ENCODE measurements at places on chromosomes 4 and X.

DNA sequence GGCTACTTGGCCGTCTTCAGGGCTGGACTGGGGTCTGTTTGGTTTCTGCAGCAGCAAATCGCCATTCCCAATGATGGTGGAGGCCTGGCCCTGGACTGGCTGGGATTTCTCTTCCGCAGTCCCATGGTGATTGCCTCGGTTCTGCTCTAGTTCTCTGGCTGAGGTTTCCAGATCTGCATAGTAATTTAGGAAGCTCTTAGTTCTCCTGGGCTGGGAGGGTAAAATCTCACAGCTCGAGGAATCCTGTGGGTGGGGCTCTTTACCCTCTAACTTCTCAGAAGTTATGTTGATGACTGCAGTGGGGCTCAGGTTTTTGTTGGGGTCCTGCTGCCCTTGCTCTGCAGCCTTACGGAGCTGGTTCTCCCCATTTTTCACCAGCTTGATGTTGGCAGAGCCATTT, 200.6 kb downstream of the APBB2 start:
- no peak for DNase-seq

DNA sequence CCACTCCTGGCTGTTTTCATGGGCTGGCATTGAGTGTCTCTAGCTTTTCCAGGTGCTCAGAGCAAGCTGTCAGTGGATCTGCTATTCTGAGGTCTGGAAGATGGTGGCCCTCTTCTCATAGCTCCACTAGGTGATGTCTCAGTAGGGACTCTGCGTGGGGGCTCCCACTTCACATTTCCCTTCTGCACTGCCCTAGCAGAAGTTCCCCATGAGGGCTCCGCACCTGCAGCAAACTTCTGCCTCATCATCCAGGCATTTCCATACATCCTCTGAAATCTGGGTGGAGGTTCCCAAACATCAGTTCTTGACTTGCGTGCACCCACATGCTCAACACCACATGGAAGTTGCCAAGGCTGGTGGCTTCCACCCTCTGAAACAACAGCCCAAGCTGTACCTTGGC, 13.8 kb downstream of the GLRA3 start:
- no peak for DNase-seq

DNA sequence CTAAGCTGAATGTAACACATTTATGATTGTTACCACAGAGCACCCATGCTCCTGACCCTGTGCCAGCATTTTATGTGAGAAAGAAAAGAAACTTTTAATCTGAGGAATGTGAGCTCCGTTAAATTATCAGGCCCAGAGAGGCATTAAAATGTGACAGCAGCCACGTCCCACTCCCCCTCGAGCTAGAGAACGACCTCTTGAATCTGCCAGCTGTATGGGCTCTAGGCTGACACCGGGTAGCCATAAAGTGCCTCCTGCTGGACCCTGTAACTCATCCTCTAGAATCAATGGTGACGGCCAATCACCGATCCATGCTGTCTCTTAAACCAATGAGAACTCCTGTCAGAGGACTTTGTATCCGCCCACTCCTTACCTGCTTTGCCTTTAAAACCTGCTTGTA, 110.2 kb upstream of the ADRA2C start:
- DNase-seq, result no peak

DNA sequence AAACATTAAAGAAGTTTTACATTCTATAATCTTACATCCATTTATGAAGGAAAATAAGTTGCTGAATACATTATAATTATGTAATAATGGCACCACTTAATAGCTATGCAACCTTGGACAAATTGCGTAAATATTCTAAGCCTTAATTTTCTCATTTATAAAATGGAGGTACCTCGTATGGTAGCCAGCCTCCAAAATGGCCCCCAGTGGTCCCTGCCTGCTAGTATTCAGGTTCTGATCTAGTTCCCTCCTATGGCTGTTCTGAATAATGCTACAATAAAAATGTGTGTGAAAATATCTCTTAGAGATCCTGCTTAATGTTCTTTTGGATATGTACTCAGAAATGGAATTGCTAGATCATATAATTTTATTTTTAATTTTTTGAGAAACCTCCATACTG, 11.0 kb upstream of the NKX3-2 start:
- no peak for DNase-seq

- DNase-seq, result peak; percentile 32
Measured at GRCh38 chr4:112060212-112060611, 85.0 kb upstream of the FAM241A start.

GRCh38 chr4:113407409-113407808, 354.1 kb downstream of the CAMK2D start:
- no peak for DNase-seq

GRCh38 chrX:10280071-10280470, 123.3 kb downstream of the CLCN4 start:
- no peak for DNase-seq

DNA sequence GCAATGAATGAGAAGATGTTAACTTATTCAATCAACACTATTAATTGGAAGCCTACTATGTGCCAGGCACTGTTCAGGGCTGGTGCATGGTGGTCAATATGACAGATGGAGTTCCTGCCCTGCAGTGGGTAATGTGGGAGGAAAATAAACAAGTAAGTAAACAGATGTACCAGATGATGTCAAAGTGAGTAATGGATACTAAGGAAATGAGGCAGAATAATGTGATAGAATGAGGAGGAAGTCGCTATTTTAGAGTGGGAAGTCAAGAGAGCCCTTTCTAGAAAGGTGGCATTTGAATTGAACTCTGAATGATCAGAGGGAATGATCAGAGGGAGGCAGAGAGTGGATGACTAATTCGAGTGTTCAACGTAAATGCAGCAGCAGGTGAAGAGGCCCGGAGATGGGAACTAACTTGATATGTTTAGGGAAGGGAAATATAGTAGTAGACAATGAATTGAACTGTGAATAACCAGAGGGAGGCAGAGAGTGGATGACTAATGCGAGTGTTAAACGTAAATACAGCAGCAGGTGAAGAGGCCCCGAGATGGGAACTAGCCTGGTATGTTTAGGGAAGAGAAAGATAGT, 48.3 kb downstream of the HMGB3 start:
- no peak for DNase-seq

DNA sequence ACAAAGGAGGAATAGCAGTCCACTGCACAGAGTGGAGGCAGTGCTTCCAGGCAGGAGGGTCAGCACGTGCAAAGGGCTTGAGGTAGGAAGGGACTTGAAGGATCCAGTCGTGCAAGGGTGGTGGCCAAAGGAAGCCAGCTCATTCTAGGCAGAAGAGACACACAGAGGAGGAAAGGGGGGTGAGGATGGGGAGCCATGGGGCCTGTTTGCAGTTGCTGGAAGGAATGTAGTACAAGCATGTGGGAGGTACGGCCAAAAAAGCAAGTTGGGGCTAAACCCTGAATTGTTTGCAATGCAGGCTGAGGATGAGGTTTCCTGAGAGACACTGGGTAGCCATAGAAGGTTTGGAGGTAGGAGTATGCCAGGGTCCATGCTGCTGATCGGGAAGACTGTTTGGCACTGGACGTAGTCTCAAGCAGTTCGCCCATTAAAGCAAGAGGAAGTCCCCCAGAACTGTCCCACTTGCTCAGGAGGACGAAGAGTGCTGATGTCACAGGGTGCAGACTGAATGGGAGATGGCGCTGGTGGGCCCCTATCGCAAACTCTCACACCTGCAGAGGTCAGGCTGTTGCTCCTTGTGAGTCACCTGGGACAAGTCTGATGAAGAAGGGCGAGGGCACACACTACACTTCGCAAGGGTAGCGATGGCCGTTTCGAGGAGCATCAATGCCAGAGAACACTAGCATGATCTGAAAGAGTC, 9.1 kb upstream of the MAN2B2 start:
- no peak for DNase-seq

DNA sequence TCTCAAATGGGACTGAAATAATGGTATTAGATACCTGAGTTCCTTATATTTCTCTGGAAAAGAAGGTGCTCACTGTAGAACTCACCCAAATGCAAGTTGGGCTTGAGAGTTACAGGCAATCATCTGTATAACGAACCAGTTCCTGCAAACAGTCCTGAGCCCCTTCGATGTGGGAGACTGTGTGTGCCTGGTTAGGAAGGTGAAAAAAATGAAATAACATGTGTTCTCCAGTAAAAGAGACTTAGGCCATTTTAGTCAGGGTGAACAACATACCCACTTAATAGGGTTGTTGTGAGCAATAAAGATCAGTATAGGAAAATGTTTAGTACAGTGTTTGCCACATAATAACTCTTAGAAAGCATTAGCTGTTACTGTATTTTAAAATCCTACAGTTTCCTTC, 23.4 kb downstream of the STIM2 start:
- no peak for DNase-seq

DNA sequence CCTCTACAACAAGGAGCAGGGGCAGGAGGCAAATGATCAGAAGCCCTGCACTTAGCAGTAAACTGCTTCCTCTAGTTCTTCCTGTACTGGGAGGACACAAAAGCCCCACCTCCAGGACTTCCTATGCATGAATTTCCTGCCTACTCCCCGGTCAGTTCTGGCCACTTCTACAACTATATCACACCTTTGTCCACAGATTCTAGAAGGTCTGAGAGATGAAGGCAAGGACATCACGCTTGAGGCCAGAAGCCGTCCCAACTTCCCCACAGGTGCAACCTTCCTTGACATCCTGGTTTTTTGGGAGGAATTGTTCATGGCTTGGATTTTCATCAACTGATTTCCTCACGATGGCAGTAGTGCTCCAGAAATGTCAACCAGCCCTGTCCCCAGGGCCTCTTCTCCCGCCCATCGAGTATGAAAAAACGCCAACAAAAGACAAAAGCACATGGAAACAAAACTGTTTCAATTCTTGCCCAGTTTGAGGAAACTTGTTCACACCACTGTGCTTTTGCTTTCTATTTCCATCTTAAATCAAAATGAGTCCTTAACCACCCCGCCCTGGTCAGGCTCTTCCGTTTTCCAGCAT, 206.5 kb upstream of the STK26 start:
- no peak for DNase-seq

DNA sequence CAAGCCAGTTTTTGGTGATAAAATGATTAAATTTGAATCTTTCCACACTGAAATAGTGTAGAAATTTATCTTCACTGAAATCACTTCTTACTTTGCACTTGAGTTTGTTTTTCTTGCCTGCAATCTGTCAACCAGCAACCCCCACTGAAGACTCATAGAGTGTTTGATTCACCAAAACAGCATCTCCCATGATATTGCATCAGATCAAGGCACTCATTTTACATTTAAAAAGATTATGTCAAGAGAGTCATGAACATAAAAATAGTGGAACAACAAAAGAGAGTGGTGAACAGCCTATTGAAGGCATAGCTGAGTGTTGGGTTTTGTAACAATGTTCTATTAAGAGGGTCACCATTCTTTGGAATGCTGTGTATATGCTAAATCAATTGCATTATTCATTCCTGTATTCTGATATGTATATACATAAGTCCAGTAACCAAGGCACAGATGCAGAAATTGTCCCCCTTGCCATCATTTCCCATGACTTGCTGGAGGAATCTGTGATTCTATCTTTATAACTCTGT, 1934.9 kb downstream of the ARAP2 start:
- no peak for DNase-seq

DNA sequence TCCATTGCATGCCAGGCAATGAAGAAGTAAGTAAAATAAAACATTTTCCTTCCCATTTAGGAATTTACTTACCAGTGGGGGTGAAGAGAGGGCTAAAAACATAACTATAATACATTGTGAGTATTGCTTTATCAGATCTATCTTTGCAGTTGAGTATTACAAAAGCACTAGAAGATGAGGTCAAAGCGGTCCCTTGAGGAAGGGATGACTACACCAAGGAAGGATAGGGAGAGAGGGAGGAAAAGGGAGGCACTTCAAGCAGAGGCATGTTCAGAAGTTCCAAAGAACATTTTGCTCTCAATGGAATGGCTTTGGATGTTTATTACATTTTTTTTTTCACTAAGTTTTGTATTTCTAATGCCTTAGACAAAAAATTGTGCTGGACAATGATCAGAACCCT, 127.8 kb downstream of the TET2 start:
- no peak for DNase-seq

- DNase-seq, result no peak
Measured at GRCh38 chrX:12972878-12973560, 1.9 kb upstream of the TMSB4X start.

- no peak for DNase-seq
Measured at GRCh38 chrX:9352243-9352642, 112.6 kb upstream of the TBL1X start.

- no peak for DNase-seq
Measured at GRCh38 chr4:109037026-109037425, 265.4 kb downstream of the COL25A1 start.

DNA sequence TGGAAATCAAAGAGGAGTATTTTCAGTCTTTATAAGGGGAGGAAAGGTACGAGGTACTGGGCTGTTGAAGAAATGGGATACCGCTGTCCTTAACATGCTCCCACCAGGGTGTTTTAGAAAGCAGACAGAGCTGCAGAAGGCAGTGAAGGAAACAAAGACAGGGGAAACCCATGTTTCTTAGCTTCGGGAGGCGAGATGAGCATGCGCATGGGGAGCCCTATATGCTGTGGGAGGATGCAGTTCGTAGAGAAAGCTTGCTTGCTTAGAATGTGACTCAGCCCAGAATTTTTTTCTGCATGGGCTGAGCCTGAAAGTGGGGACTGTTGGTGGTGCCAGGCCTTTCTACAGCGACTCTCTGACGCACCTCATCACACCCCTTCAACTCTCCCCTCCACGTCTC, 28.8 kb upstream of the SCOC start:
- no peak for DNase-seq

- DNase-seq, result no peak
Measured at GRCh38 chr4:47785153-47785552, 52.7 kb downstream of the CORIN start.

- DNase-seq, result no peak
Measured at GRCh38 chrX:25288676-25289075, 272.9 kb upstream of the ARX start.

DNA sequence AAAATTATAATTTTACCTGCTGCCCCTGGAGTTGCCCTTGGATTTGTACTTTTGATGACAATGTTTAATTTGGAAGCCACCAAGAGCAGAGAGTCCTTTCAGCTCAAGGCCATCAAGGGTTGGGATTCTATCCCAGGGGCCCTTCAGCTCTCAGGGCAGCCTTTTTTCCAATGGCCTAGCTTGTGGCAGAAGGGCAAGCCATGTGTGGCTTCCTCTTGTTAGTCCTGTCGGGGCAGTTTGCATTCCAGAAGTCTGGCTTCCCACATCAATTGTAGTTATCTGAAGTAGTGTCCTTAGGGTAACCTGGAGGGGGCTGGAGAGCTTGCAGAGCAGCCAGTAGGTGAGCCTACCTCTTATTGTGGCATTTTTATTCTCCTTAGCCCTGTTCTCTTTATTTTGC, 569.4 kb downstream of the TRAM1L1 start:
- DNase-seq, result no peak

GRCh38 chr4:78129383-78130108, 72.4 kb downstream of the FRAS1 start:
- no peak for DNase-seq

DNA sequence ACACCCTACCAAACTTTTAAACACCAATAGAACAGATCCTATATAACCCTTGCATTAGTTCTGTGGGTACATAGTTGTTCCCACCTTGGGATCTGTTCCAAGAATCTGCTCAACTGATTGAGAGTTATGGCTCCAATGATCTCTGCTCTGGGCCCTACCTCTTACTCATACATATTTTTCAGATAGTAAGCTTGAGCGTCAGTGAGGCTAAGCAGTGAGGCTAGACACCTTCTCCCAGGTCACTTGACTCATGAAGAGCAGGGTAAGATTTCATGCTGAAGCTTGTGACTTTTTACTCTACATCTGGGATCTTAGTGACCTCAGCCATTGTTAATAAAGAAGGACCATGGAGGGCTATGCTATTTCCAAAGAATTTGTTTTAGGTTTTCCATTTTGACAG, 23.1 kb upstream of the TNIP3 start:
- DNase-seq, result no peak

- no peak for DNase-seq
Measured at GRCh38 chrX:129599996-129600395, 54.8 kb downstream of the APLN start.

GRCh38 chrX:12292996-12293765, 154.9 kb downstream of the FRMPD4 start:
- no peak for DNase-seq

Measured in NB4 (cell line).